ENCODE measurements at places on chromosomes 13 and 19.

GRCh38 chr19:6354098-6354674 is 7.1 kb upstream of the CLPP start:
- no peak for DNase-seq

- no peak for DNase-seq
These were observed 25.4 kb downstream of the SERP2 start for GRCh38 chr13:44399074-44399473.

DNA sequence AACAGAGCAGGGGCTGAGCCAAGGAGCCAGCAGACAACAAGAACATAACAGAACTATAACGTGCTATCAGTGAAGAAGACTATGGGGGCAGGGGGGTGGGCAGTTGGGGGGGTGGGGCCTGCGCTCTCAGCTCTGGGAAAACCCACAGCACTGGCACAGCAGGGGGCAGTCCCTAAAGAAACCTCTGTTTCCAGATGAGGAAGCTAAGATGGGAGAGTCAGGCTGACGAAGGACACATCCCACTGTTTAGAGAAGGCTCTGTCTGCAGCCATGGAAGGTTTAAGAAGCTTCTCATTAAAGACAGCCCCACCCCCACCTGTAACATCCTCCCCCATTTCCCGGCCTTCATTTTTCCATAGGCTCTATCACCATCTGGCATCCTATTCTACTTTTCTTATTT is 7.1 kb upstream of the DOCK9 start:
- DNase-seq, result no peak

DNA sequence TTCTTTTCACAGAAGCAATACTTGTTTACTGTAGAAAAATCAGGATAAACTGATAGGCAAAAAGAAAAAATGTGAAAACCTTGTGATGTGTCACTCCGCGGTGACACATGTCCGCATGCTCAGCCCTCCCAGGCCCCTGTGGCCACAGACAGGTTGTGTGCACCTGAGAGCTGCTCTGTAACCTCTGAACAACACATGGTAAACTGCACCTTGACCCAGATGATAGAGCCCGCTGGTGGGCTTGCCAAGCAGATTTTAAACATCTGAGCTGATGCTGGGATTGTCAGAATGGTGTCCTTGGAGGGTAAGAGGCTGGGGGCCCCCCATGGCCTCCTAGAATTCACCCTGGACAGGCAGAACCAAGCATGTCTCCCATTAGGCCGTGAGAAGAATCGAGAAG is 33.8 kb downstream of the DHRS12 start:
- no peak for DNase-seq

- no peak for DNase-seq
These were observed 873.8 kb downstream of the GPC5 start for GRCh38 chr13:92272177-92272576.

GRCh38 chr19:48796298-48797083 is 14.3 kb downstream of the BCAT2 start:
- no peak for DNase-seq

- DNase-seq, result peak; percentile 95
These were observed 1.5 kb downstream of the CLEC11A start for GRCh38 chr19:50724522-50725217.

GRCh38 chr13:75369981-75370380 is 112.0 kb downstream of the TBC1D4 start:
- DNase-seq, result no peak

DNA sequence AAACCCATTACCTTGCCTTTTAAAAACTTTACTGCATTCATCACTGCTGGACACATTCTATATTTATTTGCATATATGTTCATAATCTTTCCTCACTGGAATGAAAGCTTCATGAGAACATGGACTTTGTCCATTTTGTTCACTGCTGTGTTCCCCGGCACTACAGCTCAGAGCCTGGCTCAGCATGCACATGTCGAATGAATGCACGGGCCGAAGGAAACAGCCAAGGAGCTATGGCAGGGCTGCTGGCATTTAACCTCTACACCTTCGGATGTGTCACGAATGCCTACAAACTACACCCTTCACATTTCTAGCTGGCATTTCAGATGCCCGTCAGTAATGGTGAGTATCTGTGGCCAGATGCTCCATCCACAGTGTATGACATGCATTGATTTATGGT is 7.6 kb downstream of the MTIF3 start:
- no peak for DNase-seq

Data from SK-N-MC (cell line).